ENCODE measurements at places on chromosomes 16 and 17.
A peak's percentile ranks its signal among the peaks of the same experiment; 100 is the strongest.

GRCh38 chr16:87832741-87833502, 36.4 kb downstream of the SLC7A5 start:
- DNase-seq, result no peak

DNA sequence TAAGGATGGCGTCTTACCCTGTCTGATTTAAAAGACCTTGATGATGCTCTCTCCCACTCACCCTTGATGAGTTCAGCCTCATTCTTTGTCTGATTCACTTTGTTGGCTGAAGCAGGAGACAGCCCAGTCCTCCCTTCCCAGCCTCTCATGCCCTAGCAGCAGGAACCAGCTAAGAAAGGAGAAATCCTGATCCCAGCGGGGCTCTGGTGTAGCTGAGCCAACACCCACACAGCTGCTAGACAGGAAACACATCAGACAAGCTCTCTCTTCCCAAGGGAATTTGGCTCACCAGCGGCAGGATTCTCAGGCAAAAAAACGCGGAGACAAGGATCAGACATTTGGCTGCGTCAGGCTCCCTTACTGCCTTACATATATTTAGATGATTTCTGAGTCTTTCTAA, 211.5 kb downstream of the CDH11 start:
- DNase-seq, result peak; percentile 56

DNA sequence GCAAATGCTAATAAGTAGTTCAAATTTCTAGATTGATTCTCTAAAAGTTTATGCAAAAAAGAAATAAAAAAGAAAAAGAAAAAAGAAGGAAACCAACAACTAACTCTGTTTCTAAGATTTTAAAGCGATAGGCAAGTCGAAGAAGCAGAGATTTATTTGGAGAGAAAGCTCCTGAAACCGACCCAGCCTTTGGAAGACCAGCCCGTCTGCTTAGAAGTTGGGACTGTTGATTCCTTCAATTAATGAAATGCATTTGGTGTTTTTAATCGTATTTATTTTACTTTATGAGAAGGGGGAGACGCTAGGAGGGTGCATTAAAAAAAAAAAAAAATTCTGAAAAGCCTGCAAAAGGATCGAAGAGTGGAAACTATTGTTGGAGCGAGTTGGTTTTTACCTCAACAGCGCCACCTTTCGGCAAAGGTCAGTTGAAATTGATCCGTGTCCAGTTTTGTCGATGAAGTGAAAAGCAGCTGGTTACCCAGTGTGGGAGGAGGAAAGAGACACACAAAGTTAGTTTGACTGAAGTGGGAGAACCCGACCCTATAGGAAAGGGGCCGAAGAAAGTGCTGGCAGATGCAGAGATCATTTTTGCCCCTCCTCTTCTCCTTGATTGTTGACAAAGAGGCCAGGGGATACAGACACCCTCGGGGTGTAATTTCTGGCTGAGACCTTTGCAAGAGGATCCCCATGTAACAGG, 1.5 kb upstream of the MAF start:
- DNase-seq, result peak; percentile 63

DNA sequence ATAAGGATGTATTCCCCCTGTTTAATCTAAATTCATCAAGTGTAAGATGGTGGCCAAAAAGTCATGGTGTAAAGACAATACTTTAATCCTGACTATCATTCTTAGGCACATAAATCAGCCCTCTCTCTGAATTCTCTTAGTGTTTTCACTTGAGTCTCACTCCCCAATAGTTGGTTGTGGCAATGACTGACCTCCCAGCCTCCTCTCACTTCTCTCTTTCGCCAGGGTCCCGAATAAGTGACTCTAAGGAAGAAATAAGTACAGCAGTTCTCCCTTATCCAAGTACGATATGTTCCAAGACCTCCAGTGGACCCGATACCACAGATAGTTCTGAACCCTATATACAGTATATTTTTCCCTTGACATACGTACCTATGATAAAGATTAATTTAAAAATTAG, 335.3 kb downstream of the MAF start:
- no peak for DNase-seq

- DNase-seq, result no peak
Measured at GRCh38 chr17:74280093-74280513, 6.1 kb downstream of the DNAI2 start.

DNA sequence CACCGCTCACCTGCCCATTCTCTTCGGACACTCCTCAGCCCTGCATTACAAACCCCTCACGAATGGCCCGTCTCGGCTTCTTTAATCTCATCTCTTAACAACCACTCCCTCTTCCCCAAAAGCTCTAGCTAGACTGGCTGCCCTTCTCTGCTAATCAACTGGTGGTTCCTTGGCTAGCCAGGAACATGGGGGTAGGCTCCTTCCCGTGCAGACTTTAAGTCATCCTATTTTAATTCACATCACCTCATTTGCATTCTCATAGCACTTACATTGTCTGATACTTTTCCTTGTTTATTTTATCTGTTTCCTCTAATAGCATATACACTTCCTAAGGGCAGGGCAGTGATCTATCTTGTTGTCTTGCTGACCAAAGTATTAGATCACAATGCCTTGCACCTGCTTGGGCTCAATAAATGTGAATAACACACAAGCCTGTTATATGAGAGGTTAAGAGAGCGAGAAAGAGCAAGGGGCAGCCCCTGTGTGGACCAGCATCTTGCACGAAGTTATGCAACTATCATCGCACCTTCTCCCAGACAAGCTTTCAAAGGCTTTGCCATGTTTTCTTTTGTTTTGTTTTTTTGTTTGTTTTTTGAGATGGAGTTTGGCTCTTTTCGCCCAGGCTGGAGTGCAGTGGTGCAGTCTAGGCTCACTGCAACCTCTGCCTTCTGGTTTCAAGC, 9.8 kb downstream of the TP53 start:
- DNase-seq, result no peak

- DNase-seq, result no peak
Measured at GRCh38 chr16:6932871-6933385, 399.7 kb upstream of the RBFOX1 start.

- DNase-seq, result no peak
Measured at GRCh38 chr16:88750854-88751253, 34.2 kb downstream of the PIEZO1 start.

DNA sequence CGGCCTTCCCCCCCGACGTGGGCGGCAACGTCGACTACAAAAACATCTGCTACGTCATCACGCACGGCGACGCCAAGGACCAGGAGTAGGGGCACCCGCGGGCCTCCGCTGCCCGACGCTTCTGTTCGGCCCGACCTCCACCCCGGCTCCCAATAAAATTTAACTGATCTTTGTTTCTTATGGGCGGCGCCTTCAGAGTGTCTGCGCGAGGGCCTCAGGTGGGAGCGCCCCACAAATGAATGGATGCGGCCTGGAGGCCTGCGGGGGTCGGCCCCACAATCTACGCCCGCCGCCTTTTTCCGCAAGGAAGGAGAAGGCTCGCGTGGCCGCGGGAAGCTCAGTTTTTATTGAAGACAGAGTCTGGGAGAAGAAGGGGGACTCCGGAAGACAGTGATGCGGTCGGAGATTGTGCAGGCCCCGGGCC, 3.2 kb downstream of the MYL11 start:
- DNase-seq, result peak; percentile 86

DNA sequence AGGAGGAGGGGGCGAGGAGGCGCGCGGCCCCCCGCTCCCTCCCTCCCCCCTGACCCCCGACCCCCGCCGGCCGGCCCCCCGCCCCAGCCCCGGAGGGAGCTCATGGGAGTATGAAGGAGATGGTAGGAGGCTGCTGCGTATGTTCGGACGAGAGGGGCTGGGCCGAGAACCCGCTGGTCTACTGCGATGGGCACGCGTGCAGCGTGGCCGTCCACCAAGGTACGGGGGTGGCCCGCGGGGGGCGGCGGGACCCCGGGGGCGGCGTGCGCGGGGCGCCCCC, 390 bp downstream of the MLLT6 start:
- DNase-seq, result no peak

GRCh38 chr16:10318798-10319500, 66.9 kb upstream of the ATF7IP2 start:
- DNase-seq, result no peak

DNA sequence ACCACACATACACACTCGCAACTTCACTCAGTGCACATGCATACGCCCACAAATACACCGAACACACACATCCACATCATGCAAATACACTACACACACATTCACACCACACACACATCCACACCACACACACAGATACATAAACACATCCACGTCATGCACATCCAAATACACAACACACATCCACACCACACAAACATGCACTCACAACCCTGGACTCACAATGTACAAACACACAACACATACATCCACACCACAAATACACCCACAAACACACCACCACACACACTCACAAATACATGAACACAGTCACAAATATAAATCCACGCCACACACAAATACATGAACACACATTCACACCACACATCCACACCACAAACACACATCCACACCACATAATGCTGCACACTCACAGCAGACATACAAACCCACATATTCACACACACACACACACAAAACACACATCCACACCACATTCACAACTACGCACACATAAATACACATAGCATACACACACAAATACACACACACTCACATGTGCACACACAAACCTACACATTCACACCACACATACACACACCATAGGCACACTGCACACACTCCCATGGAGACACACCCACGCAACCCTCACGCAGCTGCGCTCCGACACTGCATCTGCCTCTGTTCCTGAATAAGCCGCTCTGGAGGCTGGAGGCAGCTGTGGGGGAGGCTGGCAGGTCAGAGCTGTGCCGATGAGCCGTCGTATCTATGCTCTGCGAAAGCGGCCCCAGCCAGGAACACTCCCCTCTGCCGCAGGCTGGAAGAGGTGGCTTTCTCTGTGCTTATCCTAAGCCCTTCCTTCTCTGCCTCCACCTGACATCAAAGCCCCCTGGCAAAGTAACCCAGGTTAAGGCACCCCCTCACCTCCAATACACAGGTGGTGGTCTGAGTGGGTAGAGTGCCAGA, 141.8 kb downstream of the GRIN2A start:
- no peak for DNase-seq

GRCh38 chr17:44281570-44281969, 13.6 kb upstream of the SLC4A1 start:
- DNase-seq, result no peak

- no peak for DNase-seq
Measured at GRCh38 chr17:63672856-63673255, 27.1 kb downstream of the LIMD2 start.

GRCh38 chr17:69757688-69758430, 317.2 kb upstream of the KCNJ16 start:
- DNase-seq, result peak; percentile 98

DNA sequence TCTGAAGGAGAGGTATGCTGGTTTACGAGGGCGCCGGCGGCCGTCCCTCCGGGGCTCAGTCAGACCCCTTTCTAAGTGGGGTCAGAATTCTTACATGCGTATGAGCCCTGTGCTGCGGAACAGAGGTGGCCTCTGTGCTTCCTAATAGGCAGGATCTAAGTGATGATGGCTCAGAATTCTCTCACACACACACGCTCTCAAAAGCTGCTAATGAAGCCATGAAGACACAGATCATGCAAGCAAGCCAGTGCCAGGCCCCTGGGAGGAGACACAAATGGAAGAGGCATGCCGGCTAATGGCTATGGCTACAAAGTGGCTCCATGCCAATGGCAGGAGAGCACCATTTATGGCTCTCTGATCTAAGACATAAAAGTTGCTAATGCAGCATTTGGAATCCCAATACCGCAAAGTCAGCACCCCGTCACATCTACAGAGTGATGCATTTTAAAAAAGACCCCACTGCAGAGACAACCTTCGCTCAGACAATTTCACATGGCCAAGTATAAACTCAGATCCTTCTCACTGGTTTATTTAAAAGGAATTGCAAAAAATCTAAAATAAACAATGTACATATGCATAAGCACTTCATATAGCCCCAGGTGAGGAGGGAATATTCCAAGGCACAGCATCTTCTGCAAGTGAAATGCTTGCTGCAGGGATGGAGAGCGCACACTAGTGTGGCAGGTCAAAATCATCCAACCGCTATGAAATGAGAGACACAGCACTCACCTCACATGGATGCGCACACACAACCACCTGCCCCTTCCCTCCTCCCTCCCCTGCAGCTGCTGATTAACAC, 24.5 kb downstream of the NPLOC4 start:
- DNase-seq, result no peak

DNA sequence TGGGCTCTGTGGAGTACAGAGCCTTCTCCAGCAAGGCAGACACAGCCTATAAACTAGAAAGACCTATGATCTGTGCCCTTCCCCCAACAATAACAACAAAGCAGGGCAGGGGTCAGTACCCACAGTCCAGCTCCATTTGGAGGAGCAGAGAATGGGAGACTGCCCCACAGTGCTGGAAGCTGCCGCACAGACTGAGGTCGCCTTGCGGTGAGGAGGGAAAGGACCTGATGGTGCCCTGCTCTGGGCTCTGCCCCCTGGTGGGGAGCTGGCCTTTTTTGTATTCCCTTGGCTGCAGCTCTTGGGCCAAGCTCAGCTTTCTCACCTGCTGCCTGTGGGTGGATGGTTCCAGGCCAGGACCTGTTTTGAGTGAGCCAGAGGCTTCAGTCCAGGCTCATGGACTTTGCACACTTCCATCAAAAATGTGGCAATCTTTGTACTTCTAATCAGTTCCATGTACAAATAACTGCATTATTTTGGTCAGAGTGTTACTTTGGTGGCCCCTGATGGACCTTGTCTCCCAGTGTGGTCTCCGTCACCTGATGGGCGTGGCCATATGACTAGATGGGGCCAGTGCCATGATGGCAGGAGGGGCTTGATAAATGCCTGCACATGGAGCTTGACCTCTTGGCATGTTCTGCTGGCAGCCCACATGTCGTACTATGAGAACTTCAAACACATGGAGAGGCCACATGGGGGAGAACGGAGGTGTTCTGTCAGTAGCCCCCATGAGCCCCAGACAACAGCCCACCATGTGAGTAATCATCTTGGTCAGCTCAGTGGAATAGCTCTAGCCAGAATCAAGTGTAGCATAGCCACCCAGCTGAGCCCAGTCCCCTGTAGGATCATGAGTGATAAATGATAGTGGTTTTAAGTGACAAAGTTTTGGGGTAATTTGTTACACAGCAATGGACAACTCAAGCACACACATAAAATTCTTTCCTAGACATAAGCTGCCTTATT, 24.2 kb downstream of the B9D1 start:
- DNase-seq, result peak; percentile 35

DNA sequence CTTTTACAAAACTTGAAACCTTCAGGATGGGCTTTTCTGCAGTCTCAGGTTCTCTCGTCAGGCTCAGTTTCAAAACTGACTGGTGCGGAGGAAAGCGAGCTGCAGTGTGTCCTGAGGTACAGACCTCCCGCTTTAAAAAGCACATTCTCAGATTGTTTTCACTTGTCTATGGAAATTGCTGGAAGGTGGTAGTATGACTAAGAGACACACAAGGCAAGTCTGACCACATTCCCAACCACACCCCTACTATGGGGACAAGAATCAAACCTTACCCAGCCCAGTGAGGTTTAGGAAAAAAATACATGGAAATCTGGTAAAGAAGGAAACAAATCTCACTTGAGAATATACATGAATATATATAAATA, 18.2 kb downstream of the SRP68 start:
- DNase-seq, result peak; percentile 58

DNA sequence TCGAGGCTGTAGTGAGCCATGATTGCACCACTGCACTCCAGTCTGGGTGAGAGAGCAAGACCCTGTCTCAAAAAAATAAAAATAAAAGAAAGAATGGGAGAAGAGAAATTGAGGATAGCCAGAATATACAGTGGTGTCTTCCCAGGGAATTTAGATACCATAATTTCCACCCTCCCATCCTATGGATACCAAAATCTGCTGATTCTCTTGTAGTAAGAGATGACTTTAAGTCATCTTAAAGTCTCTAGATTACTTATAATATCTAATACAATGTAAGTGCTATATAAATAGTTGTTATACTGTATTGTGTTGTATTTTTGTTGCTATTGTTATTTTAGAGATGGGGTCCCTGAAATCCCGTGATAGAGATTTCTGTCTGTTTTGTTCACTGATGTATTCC, 1.5 kb upstream of the ERAL1 start:
- DNase-seq, result no peak

GRCh38 chr17:55462711-55463110, 41.1 kb upstream of the MMD start:
- peak; percentile 94 for DNase-seq

Data from amniotic epithelial cell (primary cell).